ENCODE measurements at places on chromosomes 2 and 18.

GRCh38 chr2:136796339-136796738 lies 31.0 kb downstream of the THSD7B start:
- no peak for DNase-seq

GRCh38 chr2:85838641-85839040 lies 50.1 kb downstream of the ST3GAL5 start:
- DNase-seq: no peak

DNA sequence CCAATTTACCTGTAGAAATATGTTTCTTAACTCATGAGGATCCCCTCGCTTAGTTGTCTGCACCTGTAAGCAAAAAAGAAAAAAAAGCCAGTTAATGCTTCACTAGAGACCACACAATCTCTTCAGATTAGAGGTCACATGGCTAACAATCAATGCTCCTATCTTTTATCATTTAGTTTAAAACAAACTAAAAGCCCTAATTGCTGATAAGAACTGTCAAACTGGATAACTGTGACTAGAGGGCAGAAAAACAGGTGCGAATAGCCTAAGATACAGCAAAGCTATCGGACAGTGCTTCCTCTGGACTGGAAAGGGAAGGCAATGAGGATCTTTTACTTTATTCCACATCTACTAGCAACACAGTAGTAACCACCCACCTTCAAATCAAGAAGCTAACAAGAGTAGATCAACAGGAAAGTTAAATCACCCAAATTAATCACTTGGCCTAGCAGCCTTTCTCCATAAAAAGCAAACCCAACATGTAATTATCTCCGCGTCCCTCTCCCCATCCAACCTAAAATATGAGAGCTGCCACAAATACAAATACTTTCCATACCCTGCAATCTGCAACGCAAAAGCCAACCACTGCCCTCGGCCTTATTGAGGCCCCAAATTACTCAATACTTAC lies 734 bp downstream of the SLC25A12 start:
- no peak for DNase-seq

- no peak for DNase-seq
Measured at GRCh38 chr2:80392441-80392840, 87.9 kb upstream of the LRRTM1 start.

All from stimulated activated CD4-positive, alpha-beta T cell treated with anti-CD3 and anti-CD28 coated beads, Interleukin-15, amount 100 ng/mL, for 24 hours (primary cell).